CD4-positive, alpha-beta T cell treated with Interleukin-17A for 1 hour (primary cell): ENCODE measurements at places on chromosomes 1 and 21.

DNA sequence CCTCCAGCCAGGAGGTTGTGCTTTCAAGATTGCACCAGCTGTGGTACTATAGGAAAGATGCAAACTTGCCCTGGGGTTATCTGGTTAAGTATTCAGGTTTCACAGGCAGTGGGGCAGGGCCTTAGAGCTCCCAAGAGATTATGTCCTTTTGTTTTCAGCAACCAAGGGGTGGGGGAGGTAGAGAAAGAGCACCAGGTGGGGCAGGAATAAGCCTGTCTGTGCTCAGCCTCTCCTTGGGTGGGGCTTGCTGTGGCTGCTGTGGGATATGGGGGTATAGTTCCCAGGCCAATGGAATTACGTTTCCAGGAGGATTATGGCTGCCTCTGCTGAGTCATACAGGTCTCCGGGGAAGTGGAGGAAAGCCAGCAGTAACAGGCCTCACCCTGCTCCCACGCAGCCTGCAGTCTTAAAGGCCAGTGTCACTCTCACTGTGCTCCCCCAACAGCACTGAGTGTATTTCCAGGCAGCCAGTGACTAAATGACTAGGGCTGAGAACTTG, 508.6 kb downstream of the RWDD3 start:
- no peak for DNase-seq

DNA sequence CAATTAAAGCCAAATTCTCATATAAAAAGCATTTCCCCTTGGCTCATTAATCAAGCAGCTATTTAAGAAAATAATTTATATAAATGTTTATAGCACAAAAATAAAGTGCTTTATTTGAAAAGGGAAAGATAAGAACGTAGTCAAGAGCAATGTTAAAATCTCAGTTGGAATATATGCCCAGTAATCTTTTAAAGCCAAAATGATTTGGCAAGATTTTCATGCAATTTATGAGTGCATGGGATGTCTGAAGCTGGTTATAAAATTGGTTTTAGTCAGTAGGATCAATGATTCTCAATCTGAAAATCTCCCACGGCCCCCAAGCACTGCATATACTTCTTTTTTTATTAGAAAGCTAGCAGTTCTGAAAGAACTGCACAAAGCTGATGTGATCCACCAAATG, 188.8 kb downstream of the RERE start:
- DNase-seq, result no peak

GRCh38 chr1:115073298-115074087, 15.8 kb downstream of the TSPAN2 start:
- DNase-seq, result no peak

DNA sequence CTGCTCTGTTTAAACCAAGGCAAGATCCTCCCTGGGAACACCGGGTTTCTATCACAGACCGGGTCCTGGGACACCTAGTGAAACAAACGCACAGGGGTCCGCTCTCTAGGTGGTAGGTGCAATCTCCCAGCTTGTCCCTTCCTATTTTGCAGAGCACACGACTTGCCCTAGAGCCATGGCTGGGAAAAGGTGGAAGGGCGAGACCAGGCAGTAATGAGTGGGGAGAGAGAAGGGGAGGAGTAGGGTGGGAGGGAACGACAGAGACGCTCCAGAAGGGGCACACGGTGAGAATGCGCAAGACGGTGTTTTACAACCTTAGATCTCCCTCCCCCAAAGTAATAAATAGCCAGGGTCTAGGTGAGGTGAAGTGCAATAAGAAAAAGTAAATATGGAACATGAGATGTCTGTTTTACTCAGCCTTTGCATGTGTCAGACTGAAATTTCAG, 9.3 kb upstream of the ARHGAP29 start:
- no peak for DNase-seq

- no peak for DNase-seq
These were observed 1.7 kb downstream of the SLC50A1 start for GRCh38 chr1:155137154-155137949.

DNA sequence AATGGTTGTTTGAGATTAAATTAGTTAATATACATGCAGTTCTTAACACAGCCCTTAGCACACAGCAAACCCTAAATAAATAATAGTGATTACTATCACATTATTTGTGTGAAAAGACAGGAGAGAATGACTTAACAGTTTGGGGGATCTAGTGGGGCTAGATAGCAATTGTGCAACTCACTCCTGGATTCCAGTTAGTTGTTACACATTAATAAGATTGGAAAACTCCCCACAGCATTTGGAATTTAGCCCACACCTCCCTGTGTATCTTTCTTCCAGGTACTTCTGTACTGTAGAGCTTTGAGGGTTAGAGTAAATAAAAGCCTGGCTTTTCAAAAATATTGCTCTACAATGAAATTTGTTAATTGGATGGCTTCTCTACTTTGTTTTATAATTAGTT, 93.2 kb downstream of the KCTD3 start:
- DNase-seq, result no peak

DNA sequence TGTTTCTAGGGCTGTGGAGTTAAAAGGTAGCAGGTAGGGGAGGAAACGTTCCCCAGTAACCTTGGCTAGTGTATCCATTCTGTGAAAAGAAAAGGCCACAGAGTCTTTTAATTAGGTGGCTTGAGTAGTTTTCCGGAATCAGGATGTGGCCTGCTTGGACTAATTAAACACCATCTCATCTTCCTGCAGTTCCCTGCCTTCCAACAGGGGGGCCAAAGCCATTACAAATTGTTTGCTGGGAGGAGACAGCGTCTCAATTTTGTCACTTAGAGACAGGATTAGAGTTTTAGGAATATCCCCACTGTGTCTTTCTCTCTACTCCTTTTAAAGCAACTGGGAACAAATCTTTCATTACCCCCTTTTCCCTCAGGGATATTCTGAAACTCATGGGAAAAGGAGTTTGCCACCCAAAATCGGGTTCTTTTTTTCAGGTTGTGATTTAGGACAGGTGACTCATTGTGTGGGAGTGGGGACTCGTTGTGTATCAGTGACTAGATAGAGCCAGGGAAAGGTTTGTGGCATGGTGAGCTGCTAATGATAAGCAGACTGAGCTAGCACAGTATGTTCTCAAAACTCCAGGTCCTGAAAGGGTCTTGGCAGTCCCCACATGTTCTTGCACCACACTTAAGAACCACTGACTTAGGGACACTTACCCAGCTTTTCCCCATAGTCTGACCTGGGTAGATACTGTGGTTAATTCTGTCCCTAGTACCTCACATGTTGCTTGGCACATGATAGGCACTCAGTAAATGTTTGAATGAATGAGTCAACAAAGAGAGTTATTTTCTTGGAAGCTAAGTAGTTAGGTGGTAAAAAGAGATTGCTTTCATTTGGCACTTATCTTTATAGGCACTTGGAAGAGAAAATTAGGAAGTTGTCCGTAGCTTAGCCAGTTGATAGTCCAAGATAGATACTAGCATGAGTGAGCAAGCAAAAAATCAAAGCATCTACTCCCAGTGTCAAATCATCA, 22.5 kb downstream of the INTS3 start:
- no peak for DNase-seq

DNA sequence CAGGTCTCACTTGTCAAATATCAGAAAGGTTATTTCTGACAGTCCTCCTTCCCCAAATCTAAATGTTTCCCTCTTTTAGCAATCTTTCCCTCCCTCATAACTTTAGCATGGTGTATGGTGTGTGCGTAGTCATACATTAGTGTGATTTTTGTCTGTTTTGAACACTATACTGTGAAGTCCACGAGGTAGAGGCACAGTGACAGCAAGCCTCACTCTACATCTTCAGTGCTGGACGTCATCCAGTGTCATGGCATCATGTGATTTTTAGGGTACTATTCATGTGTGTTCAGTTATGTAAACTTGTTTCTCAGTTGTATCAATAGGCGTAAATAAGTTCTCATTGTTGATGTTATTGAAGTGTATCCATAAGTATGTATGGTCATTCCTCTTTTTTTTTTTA, 39.1 kb downstream of the DYRK1A start:
- DNase-seq, result no peak

- DNase-seq, result no peak
These were observed 18.7 kb downstream of the ECE1 start for GRCh38 chr1:21271550-21271949.

- no peak for DNase-seq
These were observed 55.2 kb downstream of the ERG start for GRCh38 chr21:38443110-38443509.

DNA sequence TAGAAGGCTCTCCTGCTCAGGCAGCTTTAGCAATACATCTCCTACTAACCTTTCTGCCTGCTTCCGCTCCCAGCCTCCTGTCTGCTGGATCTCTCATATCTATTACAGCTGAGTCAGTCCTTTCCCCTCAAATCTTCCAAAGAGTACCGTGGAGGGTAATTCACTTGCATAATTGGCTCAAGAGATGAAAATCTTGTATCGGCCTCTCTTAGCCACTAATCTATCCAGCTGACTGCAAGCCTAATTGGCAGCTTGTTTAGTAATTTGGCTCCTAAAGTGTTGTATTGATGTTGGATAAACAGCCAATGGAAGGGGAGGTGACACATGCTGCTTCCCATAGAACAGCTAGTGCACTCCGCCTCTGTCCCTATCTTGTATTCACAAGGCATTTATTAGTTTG, 195.7 kb downstream of the GPATCH2 start:
- no peak for DNase-seq

DNA sequence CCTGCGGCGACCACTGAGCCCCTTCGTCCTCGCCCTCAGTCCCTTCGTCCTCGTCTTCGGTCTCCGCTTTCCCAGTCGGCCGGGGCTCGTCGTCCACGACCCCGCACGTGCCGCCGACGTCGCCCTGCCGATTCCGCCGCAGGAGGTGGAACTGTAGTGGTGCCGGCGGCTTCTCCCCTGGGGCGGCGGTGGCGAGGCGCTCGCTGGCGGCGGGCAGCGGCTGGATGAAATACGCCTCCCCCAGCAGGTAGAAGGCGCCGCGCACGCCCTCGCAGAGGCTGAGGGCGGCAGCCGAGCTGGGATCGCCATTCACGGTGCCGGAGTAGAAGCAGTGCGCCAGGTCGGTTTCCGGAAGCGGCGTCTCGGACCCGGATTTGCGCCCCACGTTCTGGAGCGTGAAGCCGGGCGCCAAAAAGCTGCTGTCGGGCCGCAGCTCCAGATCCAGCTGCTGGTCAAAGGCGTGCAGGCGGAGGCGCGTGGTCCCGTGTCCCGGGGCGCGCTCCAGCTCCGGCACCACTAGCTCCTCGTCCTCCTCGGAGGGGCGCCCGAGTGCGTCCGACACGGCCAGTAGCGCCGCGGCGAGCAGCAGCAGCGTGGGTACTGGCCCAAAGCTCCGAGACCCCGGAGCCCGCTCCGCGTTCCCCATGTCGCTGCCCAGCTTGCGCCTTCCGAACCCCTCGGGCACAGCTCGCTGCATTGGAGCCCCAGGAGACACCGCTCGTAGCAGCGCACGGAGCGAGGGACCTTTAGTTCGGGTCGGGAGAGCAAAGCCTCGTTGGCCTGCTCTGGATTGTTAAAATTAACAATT, 747 bp downstream of the ADAMTS1 start:
- no peak for DNase-seq

DNA sequence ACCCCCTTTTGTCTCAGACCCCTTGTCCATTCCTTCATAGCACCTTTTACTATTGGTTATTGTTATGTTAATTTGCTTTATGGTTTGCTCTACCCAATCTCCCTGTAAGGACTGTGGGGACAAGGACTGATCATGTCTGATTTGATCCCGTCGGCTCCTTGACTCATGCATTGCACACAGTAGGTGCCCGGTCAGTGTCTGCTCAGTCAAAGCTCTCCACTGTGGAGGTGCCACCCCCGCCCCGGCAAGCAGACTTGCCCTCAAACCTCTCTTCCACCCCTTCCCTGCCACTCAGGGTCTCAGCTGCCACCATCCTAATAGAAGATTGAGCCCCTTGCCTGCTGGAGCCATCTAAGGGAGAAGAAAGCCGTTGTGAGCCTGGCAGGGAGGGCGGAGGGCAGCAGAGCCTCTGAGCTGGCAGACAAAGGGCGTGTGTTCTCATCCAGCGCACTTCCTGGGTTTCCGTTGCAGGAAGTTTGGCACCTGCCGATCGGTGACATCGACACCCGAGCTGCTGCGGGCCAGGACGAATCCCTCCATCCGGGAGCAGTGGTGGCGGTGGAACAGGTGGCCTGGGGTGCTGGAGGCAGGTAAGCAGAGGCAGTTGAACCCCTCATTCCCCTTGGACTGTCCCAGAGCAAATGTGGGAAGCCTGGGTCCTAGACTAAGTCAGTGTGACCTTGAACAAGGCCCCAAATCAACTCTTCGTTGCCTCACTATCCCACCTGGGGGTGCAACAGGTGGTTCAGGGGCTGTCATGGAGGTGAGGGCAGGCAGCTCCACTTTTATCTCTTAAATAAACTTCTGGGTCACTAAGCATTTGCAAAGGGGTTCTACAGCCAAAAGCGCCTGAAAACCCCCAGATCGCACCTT, 2.2 kb upstream of the FBLIM1 start:
- no peak for DNase-seq

GRCh38 chr1:211326528-211327345, at the start of gene TRAF5:
TRAF5 (plus strand) TSS chr1:211326833; CDS start chr1:211353240, 26,407 bp downstream.
- peak; percentile 51 for DNase-seq

- no peak for DNase-seq
These were observed 228.4 kb downstream of the TM2D1 start for GRCh38 chr1:61496501-61496900.

DNA sequence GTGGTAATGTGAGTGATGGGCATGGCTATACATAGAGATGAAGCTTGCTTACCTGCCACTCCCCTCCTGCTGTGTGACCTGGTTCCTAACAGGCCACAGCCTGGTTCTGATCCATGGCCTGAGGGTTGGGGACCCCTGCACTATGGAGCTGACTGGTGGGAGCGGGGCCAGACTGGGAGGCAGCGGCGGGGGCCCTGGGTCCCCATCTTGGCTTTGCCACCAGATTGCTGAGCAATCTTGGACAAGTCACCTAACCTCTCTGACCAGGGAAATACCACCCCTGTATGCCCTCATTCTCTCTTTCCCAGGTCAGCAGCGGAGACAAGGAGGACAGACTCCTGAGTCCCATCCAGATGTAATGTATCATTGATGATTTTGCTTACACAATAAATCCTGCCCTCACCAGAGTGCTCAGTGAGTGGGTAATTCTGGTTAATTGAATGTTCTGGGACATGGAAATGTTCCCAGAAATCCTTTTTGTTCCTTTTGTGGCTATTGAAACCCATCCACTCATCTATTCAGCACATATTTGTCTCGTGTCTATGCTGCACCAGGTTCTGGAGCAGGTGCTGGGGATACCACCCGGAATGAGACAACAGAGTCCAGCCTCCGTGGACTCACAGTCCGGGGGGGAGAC, 4.1 kb upstream of the ARHGEF10L start:
- no peak for DNase-seq

DNA sequence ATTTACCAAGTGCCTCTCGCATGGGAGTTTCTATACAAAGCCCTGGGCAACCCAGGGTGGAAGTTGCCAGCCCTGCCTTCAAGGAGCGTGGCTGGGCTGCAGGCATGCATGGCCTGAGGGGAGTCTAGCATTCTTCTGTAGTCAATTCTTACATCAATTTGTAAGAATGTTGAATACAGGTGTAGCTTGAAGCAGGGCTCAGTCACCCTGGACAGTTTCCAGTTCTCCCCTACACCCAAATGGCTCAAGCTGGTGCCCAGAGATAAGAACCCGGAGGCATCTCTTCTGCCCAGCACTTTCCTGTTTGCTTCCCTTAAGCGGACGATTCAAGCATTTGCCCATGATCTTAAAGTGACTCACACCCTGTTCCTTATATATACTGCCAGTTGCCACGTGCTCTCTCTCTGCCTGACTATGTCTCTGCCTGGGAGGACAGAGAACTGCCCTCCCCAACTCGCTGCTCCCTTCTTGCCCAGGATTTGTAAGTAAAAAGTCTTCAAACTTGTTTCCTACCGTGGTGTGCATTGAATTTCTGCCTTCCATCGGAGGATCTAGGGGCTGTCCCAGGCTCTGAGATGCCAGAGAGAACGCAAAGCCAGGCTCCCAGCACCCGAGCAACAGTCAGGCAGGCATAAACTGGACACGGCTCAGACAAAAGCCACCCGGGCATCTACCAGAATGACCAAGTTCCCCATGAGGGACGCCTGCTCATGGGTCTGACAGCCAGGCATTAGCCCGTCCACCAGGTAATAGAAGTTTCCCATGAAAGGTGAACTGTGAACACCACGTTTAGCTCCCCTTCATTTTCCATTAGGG, 50.9 kb upstream of the AJAP1 start:
- no peak for DNase-seq
